Urinary bladder (tissue), 4 donors: ENCODE measurements at places on chromosomes 2 and 18.
A peak's percentile ranks its signal among the peaks of the same experiment; 100 is the strongest.

DNA sequence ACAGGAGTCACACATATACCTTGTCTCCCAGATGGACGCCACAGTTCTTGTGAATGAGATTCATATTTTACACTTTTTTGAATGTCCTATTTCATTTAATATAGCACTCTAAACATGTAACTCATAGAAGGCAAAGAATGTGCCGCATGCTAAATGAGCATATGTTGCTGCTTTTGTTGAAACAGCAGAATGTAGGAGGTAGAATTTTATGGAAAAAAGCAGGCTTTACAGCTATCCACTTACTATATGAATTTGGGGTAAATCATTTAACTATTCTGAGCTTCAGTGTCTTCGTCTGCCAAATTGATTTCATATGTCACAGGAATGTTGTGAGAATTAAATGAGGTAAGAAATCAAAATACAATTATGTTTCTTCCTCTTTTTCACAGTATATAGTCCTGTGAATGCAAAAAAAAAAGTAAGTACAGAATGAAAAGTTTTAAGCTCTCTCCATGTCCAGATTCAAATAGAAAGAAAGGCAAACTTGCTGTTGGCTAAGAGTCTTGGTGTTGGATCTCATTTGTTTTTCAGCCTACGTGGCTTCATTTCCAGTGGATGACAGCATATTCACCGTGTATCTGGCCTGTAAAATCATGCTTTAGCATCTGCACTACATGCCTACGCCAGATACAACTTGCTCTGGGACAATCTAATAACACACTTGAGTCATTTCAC is 154.7 kb upstream of the CNTNAP5 start:
- no peak for DNase-seq

- DNase-seq = no peak
Observed at GRCh38 chr2:162000431-162000830, 73.6 kb downstream of the DPP4 start.

DNA sequence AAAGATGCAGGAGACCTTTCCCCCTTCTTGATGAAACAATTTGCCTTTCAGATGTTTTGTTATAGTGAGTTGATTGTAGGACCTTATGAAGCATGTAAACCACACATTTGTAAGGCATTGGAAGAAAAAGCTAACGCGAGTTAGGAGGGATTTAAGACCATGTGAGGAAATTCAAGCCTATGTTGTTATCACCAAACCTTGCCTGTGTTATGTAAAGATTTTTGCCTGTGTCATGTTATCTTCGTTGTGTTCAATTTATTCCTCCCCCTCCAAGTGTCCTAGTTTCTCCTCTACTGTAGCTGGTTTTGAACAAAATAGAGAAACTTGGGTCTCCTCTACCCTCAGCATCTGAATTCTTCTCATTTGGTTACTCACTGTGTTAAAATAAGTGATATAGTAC is 173.0 kb downstream of the NEDD4L start:
- DNase-seq = no peak

DNA sequence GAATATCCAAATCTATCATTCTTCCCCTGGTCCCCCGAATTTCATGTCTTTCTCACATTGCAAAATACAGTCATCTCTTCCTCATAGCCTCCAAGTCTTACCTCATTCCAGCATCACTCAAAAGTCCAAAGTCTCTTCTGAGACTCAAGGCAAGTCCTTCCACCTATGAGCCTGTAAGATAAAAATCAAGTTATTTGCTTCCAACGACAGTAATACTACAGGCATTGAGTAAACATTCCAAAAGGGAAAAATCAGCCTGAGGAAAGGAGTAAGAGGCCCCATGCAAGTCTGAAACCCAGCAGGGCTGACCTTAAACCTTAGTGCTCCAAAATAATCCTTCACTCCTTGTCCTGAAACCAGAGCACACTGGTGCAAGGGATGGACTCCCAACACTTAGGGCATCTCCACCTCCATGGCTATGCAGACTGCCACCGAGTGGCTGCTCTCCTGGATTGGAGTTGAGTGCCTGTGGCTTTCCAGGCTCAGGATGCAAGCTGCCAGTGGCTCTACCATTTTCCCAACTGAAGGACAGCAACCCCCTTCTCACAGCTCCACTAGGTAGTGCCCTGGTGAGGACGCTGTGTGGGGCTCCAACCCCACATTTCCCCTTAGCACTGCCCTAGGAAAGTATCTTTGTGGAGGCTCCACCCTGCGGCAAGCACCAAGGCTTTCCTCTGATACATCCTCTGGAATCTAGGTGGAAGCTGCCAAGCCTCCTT is 16.3 kb downstream of the DTNA start:
- no peak for DNase-seq

DNA sequence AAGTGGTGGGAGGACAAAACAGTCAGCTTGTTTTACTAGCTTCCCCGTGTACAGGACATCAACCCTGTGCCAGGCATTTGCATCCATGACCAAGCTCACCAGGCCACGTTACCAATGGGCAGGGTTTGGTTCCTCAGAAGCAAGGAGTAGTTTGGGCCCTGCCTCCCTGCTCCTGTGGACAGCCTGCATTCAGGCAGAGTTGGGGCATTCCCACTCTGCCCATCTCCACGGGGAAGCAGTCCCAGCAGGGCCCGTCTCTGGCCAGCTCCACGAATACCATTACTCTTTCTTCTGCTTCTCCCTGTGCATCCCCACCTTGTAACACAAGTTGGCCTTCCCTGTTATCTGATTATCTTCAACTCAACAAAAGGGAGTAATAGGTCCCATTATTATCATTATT is 54.0 kb upstream of the RIOK3 start:
- DNase-seq = no peak

DNA sequence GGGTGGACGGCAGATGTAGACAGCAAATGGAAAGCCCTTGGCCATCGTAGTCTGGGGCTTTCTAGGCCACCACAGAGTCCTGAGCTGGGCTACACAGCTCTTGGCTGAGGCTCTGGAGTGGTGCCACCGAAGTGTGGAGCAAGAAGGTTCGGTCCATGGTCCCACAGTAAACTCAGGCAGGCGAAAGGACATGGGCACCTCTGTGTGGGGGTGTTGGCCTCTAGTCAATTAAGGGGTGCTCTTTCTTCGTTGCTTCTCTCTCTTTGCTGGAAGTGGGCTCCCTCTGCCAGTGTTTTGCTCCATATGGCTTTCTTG is 34.7 kb upstream of the MRPL33 start:
- DNase-seq = no peak

DNA sequence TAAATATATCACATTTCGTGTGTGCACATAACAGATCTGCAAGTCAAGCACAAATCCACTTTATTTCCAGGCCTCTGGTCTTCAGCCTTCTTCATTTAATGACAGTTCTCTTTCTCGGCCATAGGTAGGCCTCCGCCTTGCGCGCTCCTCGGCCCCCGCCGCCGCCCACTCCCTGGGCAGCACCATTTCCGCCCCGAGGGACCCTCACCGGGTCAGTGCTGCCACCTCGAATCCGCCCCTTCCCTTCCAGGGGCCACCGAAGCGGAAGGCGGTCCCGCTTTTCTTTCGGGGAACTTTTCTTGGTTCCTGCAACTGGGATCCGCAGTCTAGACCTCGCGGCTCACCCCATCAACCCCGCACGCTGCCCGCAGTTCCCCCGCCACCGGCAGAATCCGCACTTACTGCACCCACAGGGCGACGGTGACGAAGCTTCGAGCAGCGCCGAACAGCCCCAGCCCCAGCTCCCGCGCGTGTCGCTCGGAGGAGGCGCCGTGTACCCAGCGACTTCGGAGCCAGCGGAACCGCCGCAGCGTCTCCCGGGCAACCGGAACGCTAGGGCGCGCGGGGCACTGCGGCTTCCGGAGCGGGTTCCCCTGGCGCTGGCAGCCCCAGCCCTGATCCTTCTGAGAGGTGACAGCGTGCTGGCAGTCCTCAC is at the start of gene CDKL4:
TSS of gene CDKL4 (minus strand) at position 502 of the 655 bp plus-strand sequence.
- DNase-seq = no peak

DNA sequence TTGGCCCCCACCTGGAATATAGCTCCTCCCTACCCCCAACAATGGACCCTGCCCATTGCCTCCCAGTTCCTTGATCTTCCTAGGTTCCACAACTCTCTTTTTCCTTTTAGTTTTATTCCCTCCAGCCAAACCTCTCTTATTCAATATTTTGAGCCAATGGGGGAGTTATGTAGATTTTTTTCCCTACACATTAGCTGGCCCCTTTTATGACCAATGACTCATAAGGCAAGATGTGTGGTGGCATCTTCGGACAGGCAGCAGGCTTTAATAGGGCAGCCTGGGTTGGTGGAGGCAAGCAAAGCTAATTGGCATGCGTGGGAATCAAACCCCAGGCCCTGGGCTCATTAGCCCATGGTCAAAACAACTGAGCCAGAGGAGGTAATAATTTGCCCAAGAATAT is 9.2 kb downstream of the GRP start:
- DNase-seq = no peak

DNA sequence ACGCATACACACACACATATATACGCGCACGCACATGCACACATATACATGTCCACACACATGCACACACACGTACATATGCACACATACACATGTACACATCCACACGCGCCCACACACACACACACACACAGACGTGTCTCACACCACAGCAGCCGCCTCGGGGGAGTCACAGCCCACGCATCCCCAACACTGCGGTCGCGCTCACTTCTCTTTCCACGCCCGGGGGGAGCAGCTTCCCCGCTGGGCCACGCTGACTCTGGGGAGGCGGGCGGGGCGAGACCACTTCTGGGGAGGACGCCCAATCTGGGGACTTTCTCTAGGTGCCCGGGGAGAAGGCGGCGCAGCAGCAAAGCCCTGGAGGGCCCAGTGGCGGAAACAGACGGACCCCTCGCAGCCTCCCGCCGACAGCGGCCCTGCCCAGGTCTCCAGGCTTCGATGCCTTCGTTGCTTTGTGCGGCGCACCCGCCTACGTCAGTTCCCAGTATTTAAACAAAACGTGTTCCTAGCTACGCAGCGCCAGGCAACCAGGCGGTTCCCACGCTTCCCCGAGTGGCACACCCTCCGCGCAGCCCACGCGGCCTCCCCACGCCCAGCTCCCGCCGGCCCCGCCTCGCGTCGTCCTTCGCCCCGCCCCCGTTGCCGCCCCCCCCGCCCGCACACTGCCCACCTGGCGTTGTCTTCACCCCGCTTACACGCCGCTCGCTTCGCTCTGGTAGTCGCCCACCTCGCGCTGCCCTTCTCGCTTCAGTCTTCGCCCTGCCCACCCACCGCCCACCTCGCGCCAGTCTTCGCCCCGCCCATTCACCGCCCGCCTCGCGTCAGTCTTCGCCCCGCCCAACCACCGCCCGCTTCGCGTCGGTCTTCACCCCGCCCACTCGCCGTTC is 810 bp upstream of the RBFA start:
- no peak for DNase-seq

- peak; percentile 88 for DNase-seq
Observed at GRCh38 chr2:42844901-42845821, 52.8 kb upstream of the HAAO start.

DNA sequence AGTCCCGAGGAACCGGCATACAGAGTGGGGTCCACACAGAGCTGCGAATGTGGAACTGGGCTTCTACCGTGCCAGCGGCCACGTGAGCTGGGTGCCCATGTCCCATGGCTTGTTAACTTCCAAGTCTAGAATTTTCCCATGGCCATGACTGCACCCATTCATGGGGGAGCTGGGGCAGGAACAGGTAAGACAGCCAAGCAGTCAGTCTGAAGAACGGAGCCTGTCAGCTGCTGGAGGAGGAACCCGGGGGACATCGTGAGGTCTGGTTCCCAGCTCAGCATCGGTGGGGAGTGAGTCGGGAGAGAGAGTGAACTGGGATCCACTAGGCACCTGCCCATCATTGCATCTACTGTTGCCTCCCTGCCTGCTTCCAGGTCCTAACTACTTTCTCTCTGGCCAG is 86.9 kb downstream of the SH3RF3 start:
- DNase-seq = no peak

GRCh38 chr2:11155381-11156035 is at the start of gene SLC66A3:
TSS of gene SLC66A3 (plus strand) at chr2:11155467. CDS start at chr2:11155547, 80 bp downstream.
- no peak for DNase-seq

DNA sequence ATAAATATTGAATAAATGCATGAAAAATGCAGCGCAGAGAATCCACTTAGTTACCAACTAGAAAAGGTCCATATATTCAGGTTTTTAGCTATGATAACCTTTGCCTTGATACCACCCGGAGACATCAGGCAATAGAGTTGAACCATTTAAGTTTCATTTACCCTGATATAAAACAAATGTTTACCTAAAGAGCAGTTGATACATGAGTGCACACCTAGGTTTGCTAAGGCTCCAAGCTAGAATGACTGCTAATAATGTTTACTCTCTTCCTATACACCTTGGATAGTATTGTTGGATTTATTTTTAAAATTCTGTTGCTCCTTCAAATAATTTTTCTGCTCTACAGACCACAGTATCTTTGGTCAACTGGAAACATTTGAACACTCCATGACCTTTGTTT is 1463.6 kb downstream of the LRP1B start:
- no peak for DNase-seq
